ENCODE measurements at places on chromosomes 16 and 17.

- DNase-seq: peak; percentile 67
Observed at GRCh38 chr16:525520-526180, 1.9 kb upstream of the CAPN15 start.

GRCh38 chr17:35799942-35800341 is 4.5 kb upstream of the MMP28 start:
- DNase-seq: no peak

- no peak for DNase-seq
Observed at GRCh38 chr17:7017827-7018200, 5.0 kb upstream of the BCL6B start.

- no peak for DNase-seq
Observed at GRCh38 chr17:72381597-72382397, 261.0 kb downstream of the SOX9 start.

DNA sequence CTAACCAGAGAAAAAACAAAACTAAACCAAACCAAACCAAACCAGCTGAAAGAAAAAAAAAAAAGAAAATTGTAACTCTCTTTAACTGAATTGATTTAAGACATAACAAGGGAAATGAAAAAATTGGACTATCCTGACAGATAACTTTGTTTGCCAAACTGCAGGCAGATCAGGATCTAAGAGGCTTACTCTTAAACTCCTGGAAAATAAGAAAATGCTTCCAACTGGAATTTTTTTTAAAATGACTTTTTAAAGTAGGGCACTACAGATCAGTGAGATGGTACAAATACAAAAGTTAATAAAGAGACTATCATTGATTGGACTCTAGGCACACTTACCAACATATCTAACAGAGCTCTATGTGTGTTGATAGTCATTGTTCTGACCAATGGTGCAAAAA is 125.5 kb upstream of the KCNJ16 start:
- DNase-seq: no peak

DNA sequence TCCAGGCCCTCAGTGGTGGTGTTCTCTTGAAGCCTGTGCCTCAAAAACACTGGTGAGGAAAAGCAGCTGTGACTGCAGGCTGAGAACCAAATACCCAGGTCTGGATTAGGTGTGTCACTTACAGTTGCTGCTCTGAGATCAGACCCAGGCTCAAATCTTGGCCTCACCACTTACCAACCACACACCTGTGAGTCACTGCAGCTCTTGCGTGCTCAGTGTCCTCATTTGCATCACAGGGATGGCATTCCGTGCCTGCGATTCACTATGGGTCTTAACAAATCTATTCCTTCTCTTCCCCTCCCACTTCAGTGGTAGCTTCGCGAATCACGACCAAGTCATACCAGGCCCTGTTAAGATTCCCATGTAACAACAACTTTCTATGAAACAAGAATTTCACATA is 233.4 kb upstream of the HSBP1 start:
- DNase-seq: no peak

GRCh38 chr17:68792042-68792685 is 163.0 kb downstream of the ABCA8 start:
- DNase-seq: no peak

GRCh38 chr17:62109924-62110323 is 44.8 kb upstream of the MED13 start:
- no peak for DNase-seq

- DNase-seq: no peak
Observed at GRCh38 chr17:72404872-72405271, 284.1 kb downstream of the SOX9 start.

DNA sequence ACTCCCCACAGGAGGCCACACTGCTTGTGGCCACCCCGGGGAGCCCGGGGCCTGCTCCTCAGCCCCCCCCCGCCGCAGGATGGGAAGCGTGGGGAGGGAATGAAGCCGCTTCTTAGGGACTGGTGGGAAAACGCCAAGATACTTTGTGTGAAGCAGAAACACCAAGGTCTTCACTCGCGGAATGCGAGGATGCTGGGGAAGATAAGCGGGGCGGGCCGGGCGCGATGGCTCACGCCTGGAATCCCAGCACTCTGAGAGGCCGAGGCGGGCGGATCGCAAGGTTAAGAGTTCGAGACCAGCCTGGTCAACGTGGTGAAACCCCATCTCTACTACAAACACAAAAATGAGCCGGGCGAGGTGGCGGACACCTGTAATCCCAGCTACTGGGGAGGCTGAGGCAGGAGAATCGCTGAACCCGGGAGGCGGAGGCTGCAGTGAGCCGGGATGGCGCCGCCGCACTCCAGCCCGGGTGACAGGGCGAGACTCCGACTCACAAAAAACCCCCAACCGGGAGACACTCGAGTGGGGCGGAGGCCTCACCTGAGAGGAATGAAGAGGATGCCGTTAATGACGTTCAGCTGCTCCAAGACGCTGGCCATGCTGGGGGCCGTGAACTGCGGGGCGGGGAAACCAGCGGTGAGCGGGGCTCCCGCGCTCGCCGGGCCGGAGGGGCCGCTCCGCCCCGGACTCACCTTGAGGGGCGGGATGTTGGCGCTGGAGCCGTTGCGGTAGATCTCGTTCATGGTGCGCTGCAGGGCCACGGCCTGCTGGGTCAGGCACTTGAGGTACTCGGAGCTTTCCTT is 20.3 kb downstream of the CLUH start:
- DNase-seq: no peak

DNA sequence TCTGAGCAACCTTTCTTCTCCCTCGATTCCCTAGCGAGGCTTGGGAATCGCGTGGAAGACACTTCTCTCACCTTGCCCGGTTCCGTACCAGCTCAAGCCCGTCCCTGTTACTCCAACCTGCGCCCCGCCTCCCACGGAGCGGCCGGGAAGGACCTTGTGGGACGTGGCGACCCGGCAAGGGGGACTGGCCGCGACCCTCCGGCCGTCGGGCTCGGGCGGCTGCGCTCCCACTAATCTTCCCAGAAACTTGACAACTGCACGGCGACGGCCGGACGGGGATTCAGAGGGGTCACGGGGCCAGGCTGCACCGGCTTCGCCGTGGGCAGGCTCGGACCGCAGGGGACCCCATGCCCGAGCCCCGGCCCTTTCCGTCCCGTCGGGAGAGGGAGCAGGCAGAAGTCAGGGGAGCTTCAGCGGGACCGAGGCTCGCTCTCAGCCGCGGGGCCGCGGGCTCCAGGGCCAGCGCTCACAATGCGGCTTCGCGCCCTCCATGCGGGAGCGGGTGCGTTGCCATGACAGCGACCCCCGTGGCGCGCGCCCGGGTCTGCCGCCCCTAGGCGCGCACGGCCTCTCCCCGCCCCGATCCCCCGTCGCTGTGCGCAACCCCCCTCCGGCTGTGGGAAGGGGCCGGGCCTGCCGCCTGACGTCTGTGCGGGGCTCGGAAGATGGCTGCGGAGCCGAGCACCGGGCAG is at the start of gene SGSM2:
Gene SGSM2 (plus strand): TSS at position 650 of the 692 bp plus-strand sequence. CDS start 188 bp downstream, outside the sequence.
- DNase-seq: peak; percentile 52

DNA sequence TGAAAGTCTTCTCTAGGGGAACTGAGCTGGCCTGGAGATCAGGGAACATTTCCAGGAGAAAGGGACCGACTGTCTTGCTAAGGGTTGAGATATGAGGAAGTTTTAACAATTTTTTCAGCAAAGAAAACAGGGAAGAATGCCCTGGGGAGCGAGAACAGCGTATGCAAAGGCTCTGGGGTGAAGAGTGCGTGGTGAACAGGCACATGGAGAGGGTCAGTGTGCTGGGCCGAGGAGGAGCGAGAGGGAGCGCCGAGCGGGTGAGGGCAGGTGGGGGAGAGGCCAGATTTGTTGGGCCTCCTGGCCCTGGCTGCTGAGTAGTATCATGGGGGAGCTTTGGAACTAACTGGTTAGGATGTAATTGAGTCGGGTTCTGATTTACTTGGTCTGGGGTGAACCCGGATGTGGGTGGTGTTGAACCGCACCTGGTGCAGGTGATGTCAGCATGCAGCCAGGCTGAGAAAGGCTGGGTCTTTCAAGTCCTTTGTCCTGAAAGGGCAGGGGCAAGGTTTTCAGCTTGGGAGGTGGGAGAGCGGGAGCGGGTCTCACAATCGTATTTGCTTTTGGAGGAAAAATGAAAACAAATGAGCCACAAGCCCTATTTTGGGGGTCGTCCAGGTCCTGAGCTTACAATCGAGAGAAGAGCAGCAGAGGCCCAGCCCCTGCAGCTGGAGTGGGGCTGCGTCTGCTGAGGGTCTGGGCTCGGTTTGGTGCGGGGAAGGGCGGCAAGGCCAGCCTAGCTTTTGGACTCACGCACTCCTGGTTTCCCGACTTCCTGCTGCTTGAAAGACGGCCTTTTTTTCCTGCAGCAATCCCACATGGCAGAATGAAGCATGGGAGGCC is 11.1 kb upstream of the WFDC1 start:
- DNase-seq: no peak

DNA sequence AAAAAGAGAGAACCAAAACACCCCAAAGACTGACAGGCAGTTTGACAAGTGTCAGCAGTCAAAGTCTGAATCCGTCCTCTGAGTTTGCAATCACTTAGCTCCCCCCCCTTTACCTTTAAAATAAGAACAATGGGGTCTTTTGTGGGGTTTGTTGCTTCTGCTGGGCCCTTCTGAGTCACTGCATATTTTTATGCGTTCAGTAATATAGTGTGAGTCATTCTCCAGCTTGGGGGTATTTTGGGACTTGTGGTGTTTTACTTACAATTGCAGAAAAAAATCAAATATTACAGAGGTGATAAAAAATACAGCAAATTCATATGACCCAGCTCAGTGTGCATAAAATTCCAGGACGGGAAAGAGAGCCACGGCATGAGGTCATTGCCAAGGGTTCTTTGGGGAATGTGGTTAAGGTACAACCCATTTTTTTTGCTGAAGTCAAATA is 120.1 kb downstream of the CYLD start:
- no peak for DNase-seq

DNA sequence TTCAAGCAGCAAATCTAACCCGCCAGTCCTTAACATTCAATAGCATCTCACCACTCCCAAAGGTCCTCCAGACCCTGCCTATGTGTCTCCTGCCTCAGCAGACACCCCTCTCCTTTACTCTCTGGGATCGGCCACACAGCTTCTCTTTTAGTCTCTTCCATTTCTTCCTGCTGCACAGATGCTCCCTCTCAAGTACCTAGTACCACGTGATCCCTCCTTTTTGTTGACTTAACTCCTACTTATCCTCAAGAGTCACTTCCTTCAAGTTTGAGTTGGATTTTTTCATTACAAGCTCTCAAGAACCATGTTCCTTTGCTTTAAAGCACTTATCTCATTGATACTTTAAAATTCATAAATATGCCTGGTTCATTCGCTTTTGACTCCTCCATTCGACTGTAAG is 24.9 kb downstream of the AMFR start:
- no peak for DNase-seq

GRCh38 chr17:43701318-43701743 is 39.6 kb upstream of the MEOX1 start:
- DNase-seq: no peak
